Naive thymus-derived CD4-positive, alpha-beta T cell (primary cell): ENCODE measurements at places on chromosomes 1 and 21. TPM values are rescaled to one million over a fixed set of nuclear protein-coding genes. Genes with fewer than 3 reads are reported as not detected.

TMOD4 gene
- 0.73 TPM for polyA plus RNA-seq

ESRRG gene
- not detected for polyA plus RNA-seq

TRPM2 gene
- polyA plus RNA-seq, result 1.7 TPM

SPRTN gene
- 12.5 TPM for polyA plus RNA-seq

OR4F29 gene
- polyA plus RNA-seq, result not detected

HCRTR1 gene
- polyA plus RNA-seq, result not detected

ATP6V1G3 gene
- polyA plus RNA-seq, result not detected

ZNF593OS gene
- polyA plus RNA-seq, result 0.97 TPM

C1QTNF12 gene
- 0.56 TPM for polyA plus RNA-seq

HMCN1 gene
- not detected for polyA plus RNA-seq

TMEM61 gene
- not detected for polyA plus RNA-seq

SH3BGR gene
- 3.7 TPM for polyA plus RNA-seq

IL12RB2 gene
- 0.60 TPM for polyA plus RNA-seq

MSH4 gene
- polyA plus RNA-seq, result not detected

S100A12 gene
- polyA plus RNA-seq, result not detected

UBE2U gene
- polyA plus RNA-seq, result not detected

DNMT3L gene
- not detected for polyA plus RNA-seq

JMJD4 gene
- 35.1 TPM for polyA plus RNA-seq

ANGPTL1 gene
- polyA plus RNA-seq, result not detected
